G401 (cell line): ENCODE measurements at places on chromosomes 6 and 20.

DNA sequence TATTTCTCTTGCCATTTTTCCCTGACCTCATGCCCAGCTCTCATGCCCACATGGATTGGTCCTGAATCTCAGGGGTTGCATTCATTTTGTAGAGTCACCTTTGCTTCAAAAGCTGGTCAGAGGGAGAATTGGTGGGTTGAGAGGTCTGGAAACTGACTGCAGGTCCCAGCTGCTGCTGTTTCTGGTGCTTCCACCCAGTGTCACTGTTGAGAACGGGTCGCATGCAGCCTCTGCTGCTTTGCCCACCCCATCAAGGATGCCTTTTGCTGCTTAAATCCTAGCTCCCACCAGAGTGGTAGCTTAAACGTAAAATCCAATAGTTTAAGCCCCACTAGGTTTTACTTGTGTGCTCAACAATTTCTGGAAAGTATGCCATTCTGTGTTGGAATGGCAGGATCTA is 211.4 kb upstream of the TSHZ2 start:
- no peak for DNase-seq

DNA sequence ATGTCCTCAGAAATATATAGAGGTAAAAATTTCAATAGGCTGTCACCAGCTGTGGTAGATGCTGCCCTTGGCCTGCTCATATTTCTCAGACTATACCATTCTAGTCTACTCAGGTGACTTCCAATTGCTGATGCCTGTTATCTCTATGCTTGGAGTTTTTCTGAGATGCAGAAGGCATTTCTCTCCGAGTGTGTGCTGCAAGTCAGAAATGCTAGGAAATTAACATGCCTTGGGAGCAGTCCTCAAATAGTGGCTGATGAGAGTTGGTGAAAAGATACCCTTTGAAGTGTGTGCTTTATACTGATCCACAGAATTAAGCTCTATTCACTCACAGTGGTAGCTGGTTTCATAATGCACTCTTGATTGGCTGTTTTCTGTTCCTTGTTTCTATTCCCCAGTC is 43.2 kb upstream of the PKIB start:
- no peak for DNase-seq

- DNase-seq, result no peak
Measured at GRCh38 chr6:12624142-12624837, 92.3 kb upstream of the PHACTR1 start.

DNA sequence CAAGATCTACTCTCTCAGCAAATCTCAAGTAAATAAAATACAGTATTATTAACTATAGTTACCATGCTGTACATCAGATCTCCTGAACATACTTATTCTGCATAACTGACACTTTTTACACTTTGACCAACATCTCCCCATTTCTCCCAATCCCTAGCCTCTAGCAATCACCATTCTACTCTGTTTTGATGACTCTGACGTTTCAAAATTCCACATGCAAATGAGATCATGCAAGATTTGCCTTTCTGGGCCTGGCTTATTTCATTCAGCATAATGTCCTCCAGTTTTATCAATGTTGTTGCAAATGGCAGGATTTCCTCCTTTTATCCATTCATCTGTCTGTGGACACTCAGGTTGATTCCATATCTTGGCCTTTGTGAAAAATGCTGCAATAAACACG is 266.3 kb downstream of the RFPL4B start:
- no peak for DNase-seq

GRCh38 chr6:7264041-7264440 is 49.0 kb downstream of the SSR1 start:
- no peak for DNase-seq

- no peak for DNase-seq
Measured at GRCh38 chr6:43171707-43172103, 636 bp downstream of the SRF start.

DNA sequence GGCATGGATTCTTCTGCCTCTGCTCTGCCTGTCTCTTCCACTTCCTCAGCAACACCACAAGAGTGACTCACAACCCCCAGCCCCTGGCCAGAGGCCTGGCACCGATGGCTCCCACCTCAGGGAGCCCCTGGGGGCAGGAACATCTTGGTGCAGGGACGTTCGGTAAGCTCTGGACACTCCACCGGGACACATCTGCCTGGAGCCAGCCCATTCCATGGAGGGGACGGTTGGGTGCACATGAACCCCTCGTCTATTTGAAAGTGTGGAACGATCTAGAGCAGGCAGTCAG is 246.5 kb downstream of the ERMARD start:
- DNase-seq, result no peak

- DNase-seq, result no peak
Measured at GRCh38 chr20:19265646-19266374, 53.4 kb downstream of the SLC24A3 start.

DNA sequence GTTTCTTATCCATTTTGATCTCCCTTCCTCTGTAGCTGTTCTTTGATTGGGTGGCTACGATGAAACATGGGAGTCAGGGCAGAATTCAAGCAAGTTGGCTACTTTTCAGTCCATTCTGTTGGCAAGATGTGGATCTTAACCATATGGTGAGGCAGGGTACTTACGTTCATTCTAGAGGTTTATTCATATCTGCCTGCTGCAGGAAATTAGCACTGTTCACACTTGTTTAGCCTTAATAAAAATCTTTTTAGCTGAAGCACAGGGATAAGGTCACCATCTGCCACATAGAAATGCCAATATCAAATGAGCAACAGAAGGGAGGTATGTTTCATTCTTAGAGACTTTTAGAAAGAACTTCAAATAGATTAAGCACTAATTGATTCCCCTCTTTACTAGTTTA is 83.9 kb downstream of the GRIK2 start:
- DNase-seq, result peak; percentile 97

DNA sequence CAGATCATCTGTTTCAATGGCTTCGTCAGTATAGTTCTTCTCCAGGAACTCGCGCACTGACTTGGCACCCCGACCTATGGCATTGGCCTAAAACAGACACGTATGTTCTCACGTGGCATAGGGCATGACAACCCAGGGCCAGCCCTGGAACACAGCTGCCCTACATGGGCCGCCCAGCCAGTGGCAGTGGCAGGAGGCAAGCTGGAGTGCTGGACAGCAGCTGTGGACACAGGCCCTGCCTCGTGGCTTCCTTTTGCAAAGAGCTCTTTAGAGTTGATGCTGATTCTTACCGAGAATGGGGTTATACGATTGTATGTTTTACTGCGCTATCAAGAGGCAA is 5.0 kb downstream of the PSMA7 start:
- no peak for DNase-seq

GRCh38 chr6:128519132-128519930 is 1.1 kb downstream of the PTPRK start:
- DNase-seq, result no peak

GRCh38 chr20:2104236-2104635 is 2.6 kb downstream of the STK35 start:
- DNase-seq, result no peak

DNA sequence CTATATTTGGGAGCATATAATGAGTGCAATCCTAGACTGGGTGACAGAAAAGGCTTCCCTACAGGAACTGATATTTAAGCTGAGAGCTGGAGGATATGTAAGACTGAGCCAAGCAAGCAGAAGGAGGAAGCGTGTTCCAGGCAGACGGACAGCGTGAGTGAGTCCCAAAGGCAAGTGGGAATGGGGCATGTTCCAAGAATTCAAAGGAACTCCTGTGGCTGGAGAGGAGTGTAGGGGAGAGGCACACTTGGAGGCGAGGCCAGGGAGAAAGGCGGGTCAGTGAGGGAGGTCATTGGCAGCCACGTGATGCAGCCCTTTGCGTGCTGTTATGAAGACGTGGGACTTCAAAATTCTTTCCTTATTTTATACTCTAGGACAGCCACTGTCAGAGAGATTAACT is 27.9 kb upstream of the SGK1 start:
- peak; percentile 82 for DNase-seq

- DNase-seq, result peak; percentile 46
Measured at GRCh38 chr6:43973357-43973756, 153.9 kb downstream of the MRPL14 start.

GRCh38 chr6:170243791-170244291 is 47.0 kb downstream of the DLL1 start:
- peak; percentile 77 for DNase-seq

DNA sequence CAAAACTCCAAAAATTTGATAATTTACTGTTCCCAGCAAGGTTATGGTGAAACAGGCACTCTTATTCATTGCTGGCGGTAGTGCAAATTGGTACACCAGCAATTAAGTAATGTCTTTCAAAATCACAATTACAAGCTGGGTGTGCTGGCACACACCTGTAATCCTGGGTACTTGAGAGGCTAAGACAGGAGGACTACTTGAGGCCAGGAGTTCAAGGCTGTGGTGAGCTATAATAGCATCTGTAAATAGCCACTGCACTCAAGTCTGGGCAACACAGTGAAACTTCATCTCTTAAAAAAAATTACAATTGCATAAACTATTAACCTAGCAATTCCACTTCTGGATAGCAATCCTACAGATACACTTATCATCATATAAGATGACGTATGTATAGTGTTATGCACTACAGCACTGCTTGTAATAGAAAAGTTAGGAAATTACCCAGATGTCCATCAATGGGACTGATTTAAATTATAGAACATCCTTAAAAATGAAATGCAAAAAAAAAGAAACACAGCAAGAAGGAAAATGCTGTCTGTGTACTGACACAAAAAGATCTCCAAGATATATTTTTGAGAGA is 31.4 kb downstream of the NCOA6 start:
- DNase-seq, result no peak

DNA sequence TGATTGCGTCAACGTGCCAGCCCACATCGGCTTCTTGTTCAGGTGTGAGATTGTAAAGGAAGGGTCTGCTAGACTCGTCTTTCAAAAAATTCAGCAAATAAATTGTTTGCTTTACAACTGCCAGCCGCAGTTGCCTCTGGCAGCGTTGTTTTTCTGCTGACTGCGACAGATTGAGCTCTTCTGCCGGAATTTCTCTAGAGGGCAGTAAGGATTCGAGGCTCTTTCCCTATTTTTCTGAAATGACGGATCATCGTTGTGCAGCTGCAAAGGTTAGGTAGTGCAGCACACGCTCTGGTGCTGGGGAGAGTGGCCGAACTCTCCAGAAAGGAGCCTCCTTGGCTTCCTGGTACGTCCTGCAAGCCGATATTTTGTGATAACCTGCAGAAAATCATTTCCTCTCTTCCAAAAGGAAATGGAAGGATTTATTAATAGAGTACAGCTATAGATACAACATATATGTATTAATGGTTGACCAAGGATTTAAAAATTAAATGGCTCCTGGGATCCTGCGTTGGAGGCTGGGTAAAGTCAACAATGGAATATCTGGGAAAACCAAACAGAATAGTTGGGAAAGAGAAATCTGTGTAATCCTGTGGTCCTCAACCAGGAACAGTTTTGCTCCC is 121.9 kb upstream of the ZFP64 start:
- DNase-seq, result peak; percentile 33

DNA sequence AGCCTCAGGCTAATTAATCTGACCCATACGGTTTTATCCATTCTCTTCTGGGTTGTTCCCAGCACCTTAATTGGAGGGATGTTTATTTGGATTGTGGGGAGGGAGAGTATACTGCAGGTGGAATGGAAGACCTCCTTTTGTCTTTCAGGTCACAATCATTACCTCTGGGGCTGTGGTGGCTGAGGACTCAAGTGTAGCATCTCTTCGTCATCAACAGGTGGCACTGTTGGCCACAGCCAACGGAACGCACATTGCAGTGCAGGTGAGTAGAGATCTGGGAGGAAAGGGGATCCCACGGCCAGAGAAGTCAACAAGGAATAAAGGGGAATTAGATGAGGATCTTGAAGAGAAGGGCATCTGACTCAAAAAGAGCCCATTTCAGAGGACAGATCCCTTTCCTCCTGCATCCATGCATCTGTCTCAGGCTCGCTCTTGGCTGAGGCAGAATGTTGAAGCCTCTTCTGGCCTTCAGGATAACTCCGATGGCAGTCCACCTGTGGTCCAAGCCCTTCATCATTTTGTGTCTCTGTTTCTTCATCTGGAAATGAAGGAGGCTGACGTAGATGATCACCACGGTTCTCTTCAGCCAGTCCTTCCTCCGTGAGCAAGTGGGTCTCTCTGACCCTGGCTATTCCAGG is 3.2 kb upstream of the DEF6 start:
- peak; percentile 75 for DNase-seq

DNA sequence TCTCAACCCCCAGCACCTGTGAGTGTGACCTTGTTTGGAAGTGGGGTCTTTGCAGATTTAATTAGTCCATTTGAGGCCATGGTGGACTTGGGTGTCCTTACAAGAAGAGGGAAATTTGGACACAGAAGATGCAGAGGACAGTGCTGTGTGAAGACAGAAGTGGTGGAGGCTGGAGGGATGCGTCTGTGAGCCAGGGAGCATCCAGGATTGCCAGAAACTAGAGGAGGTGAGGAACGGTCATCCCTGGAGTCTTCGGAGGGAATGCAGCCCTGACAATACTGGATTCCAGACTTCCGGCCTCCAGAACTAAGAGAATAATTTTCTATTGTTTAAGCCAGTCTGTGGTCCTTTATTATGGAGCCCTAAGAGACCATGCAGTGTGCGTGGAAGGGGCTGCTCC is 22.9 kb upstream of the NPBWR2 start:
- DNase-seq, result no peak

DNA sequence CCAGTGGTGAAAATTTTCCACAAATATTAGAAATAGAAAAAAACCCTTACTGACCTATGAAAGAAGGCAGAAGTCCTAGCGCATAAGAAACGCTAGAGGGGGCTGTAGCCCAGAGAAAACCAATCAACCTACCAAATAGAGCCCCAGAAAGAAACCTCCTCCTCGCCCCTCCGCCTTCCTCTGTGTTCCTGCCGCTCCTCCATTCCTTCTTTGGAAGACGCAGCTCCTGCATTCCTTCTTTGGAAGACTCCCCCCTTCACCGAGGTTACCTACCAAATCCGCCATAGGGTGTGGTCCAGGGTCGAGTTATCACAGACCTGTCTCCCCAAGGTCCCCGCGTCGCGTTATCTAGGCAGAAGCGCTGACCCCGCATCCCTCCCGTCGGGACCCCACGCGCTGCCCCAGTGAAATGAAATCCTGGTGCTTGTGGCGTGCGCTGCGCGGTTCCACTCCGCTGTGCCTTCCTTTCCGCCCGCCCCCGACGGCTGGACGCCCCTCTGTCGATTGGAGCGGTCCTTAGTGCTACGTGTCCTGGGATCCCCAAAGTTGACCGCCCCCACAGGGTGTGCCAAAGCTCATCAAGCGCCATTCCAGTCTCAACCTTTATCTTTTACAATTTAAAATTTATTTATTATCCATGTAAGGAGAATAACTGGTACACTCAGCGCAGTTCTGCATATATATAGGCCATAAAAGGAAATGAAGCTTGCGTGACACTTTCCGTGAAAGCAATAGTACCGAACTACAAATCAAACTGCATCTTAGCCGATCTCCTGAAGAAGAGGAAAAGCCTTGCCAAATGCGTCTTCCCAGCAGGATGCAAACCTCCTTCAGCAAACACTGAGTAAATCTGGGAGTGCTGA is 13.0 kb downstream of the RPP21 start:
- peak; percentile 93 for DNase-seq

- DNase-seq, result no peak
Measured at GRCh38 chr6:41577356-41578216, 31.4 kb downstream of the FOXP4 start.
